Activated CD8-positive, alpha-beta memory T cell treated with anti-CD3 and anti-CD28 coated beads for 4 hours (primary cell): ENCODE measurements at places on chromosomes 2 and 18.
A peak's percentile ranks its signal among the peaks of the same experiment; 100 is the strongest.

GRCh38 chr2:195331129-195331528 lies 325.9 kb upstream of the SLC39A10 start:
- DNase-seq, result no peak

DNA sequence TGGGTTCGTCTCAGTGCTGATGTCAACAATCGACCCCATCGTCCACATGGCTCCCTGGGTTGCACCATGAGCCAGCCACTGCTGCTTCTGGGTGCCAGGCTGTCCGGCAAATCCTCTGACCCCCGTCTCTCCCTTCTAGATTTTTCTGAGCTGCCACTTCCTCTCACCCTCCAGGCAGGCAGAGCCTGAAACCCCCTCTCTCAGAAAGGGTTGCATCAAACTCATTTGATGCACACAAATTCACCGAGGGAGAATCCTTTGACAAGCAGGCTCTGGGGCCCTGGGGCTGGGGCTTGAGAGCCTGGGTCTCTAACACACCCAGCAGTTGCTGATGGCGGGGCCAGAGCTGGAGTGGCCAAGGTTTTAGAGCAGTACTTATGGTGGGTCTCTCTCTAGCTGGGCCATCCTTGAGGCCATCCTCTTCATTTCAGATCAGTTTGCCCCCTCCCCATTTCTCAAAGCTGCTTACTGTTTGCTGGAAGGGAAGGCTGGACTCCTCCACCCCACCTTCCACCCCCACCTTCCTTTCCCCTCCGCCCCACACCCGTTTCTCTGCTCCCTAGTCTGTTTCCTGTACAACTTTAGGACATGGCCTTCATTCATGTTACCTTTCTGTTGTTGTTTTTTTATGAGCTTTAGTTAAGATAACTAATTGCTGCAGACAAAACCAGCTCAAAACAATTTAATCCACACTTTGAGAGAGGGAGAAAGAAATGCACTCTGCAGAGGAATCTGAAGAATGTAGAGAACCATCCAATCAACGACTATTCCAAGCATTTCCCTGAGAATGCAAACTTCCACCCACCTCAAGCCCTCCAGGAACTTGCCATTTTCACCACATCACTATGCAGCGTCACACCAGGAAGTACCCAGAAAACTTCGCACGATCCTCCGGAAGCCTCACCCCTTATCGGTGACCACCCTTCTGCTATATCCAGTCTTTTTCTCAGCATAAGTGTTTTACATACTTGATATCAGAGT lies 69.5 kb downstream of the ARL4C start:
- DNase-seq, result no peak

DNA sequence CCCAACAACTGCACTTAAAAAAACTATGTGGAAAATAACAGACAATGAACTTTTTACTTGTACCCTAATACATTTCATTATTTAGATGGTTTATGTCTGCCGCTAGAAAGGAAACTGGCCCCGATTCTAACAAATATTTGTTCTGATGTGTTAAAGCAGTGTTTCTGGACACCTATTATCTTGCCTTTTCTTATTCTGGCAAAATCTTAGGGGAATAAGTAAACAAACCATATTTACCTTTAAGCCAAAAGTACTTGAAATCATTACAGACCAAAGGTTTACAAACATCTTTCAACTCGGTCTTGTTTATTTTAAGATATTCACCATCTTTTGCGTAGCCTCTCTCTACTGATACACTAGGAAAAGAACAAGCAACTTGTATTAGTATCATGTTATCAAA lies 11.8 kb upstream of the DLX1 start:
- no peak for DNase-seq

DNA sequence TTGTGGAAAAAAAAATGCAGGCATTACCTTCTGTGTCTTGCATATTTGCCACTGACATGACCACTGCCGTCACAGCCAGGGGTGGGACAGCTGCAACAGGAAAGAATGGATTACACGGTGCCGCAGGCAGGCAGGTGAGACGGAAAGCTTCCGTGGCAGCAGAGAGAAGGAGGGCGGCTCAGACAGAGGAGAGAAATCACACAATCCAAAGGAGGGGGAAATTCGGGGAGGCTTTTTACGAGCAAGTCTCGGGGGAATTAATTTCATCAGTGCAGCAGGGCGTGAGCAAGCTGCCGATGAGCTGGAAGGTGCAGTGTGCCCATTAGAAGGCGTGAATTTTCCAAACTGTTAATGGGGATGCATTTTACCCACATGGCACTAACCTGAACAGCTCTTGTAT lies 234.8 kb upstream of the PXDN start:
- DNase-seq, result no peak

DNA sequence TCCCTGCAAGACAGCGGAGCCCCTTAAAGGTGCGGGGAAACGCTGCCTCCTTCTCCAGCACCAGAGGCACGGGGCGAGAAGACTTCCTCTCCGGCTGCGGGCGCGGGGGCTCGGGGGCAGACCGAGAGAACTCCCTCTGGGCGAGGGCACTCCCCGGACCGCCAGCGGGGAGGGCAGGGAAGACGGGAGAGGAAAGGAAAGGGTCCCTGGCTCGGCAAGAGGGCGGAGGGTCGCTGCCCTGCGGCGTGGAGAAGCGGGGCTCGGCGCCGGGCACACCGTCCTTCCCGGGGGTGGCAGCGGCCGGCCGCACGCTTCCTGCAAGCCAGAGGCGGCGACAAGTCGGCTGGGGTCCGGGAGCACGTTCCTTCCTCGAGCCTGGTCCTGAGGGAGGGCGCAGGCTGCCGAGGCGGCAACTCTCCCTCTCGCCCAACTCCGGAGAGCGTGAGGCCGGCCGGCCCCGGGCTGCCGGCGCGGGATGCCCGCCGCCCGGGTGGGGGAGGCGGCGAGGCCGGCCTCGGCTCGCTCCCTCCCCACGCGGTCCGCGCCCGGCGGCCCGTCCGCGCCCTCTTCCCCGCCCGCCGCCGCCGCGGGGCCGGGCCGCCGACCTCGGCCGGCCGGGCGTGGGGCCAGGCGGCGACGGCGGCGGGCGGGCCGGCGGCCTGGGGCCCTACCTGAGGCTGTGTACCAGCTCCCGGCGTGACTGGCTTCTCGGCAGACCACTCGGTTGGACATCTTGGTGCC lies 1.1 kb downstream of the MEMO1 start:
- DNase-seq, result peak; percentile 1

DNA sequence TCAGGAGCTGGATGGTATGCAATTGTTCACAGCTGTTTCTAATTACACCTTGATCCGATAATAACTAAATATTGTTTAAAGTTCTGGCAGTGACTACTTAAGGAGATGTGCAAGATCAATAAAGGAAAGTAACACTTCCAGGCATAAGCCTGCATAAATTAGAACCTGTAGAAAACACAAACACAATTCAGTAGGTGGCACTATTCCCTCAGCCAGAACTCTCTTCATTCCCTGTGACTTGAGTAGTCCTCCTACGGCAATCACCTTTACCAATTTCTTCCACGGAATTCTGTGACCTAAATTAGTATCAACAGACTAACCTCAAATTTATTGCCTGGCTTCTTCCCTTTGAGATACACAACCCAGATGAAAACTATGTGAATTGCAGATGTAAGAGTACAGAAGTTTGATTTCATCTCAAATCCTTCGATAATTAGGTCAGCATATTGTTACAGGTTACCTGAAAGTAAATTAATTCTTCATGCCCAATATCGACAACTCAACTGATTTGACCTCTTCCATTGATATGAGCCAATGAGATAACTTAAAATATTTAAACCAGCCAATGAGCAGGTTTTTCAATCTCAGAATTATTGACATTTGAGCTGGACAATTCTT lies 137.8 kb downstream of the PID1 start:
- no peak for DNase-seq

DNA sequence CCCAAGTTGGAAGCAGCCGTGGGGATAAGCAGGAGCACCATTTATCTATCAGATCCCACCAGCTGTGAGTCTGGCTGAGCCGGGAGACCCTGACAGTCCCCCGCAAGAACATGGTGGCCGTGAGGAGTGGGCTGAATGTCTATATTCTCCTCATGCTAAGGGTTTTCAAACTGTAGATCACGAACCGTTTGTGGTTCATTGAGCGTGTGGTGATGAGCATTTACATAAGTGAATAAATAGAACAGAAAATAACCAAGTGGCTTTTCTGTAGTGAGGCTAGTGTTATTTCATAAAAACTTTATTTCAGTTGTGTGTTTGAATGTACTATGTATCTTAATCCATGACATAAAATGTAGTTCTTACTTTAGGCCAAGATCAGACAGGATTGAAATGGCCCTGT lies 190.2 kb upstream of the APCDD1 start:
- no peak for DNase-seq

DNA sequence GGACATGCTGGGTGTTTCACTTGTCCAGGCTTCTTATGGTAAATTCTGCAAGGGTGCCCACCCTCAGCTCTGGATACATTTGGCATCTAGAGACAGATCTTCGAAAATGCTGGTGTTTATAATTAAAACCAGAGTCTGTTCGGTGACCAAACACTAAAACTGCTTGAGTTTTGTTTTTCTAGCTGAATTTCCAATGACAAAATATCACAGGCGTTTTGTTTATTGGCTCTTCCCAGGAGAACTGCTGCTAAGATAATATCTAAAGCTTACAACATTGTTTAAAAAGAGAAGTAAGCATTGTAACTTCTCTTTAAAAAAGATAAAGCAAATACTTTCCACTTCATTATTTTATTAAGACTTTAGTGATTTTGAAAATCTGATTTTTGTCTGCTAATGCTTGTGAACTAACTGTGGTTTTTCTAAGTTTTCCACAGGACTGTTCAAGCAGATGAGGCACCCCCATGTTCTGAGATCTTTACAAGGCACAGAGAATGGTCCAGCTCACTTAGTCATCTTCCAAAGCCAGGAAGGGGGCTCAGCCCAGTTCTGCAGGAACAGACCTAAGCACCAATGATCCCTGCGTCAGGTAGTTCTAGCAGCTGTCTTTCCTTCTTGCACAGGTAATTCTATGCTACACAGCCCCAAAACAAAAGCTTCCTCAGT lies 94.8 kb upstream of the LTBP1 start:
- no peak for DNase-seq

DNA sequence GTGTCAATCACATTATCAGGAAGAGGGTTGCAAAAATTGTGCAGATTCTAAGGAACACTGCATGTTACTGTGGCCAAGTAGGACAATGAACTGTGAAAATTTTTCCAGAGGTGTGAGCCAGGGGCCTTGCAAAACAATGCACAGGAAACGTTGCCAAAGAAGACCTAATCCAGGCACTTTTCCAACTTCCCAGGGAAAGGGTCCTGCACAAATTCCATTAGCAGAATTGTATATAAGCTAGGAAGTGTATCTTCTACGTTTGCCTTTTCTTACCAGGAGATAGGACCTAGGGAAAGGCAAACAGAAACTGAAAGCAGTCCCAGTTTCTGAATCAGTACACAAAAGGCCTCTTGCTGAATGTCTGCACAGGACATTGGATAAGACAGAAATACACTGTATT lies 1888.3 kb upstream of the CELF4 start:
- no peak for DNase-seq

DNA sequence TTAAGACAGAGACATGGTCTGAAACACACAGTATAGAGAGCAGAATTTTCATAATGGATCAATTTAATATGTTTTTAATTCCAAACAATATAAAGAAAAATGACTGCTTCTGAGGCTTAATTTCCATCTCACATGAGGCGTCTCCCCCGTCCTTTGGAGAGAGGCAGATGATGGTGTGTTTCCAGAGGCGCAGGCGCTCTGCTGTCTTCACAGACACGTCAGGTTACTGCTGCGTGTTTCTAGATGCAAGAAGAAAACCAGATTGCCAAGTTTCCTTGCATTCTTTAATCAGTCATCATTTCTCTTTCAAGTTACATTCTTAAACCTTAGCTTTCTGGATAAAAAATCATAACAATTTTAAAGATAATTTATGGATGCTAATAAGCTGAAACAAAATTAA lies 160.2 kb downstream of the ATP9B start:
- DNase-seq, result no peak
